NCI-H1092 (cell line): ENCODE measurements at places on chromosomes 6 and 20.

DNA sequence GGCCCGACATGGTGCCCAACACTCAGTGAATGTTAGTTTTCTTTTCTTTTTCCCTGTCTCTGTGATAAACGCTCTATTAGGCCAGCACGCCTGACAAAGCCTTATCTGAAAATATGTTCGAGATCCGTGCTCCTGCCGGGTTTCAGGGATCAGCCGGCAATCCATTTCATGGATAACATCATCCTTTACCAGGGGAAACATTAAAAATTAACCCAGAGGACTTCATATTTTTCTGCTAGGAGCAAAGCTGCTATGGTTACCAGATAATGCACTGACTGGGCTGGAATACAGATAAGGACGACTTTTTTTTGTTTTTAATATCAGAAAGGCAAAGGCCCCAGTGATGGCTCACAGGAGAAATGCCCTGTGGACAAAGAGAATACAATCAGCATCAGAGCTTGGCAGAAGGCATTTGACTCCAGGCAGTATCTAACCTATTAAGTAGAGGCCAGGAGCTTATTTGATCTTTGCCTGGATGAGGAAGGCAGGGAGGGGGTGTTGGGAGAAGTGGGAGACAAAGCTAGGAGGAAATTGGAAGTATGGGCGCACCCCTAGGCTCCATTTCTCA lies 482.0 kb upstream of the CHD6 start:
- no peak for DNase-seq

- no peak for DNase-seq
These were observed 23.8 kb upstream of the TUBB2A start for GRCh38 chr6:3181105-3181504.

DNA sequence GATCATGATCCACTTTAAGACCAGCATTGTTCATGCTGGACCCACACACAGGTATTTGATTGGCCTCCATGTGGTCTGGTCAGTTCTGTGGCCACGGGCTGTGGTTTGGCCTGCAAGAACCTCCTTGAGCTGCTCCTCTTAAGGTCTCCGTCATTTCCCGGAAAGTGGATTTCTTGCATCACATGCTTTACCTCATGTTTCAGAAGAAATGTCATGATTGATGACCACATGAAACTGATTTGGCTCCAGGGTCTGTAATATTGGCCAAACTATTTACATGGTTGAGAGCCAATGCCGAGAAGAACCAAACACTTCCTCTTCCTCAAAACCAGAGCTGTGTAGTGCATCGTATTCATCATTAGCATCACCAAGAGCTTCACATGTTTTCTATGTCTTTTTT lies 13.2 kb upstream of the RSPH3 start:
- DNase-seq = no peak

- DNase-seq = no peak
These were observed 6.6 kb upstream of the TBC1D7 start for GRCh38 chr6:13334953-13335352.

- DNase-seq = no peak
These were observed at the start of gene PRDM13 for GRCh38 chr6:99606656-99607415. Gene PRDM13, plus strand, starts transcription at chr6:99606833. Its CDS starts 202 bp downstream, at chr6:99607035.

DNA sequence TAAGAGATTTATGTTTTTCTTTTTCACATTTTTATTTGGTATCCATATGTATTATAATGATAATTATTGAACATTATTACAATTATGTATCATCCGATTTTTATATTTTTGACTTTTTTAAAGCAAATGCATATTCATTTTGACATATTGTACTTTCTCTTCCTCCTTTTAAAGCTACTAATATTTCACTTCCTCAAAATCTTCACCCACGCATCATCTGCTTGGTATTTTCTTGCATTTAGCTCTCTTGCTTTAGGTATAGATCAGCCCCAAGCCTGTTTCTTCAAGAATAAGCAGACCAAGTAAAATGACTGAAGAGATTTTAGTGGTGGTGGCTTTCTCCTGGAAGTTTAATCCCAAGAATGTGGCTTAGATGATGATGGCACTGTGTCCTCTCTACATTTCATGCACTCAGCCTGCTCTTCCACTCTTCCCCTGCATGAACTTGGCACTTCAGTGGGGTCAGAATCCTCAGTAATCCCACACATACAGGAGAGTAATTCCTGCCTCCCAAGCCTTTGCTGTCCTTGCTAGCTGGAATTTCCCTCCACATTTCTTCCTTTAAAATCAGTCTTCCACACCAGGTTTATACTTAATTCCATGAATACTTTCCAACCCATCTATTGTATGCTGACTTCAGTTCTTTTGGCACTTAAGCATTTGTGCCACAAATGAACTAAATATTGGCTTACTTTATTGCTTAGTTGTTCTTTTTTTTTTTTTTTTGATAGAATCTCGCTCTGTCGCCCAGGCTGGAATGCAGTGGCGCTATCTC lies 8.2 kb downstream of the NCOA7 start:
- no peak for DNase-seq

DNA sequence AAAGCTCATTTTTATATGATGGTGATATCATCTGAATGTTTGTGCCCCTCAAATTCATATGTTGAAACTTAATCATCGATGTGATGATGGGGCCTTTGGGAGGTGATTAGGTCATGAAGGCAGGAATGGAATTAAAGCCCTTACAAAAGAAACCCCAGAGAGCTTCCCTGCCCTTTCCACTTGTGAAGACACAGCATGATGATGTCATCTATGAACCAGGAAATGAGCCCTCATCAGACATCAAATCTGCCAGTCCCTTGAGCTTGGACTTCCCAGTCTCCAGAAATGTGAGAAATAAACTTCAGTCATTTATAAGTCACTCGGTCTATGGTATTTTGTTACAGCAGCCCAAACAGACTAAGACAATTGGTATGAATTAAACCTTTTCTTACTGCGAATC lies 153.1 kb downstream of the MYB start:
- DNase-seq = no peak

GRCh38 chr6:158774717-158775449 lies 44.3 kb downstream of the EZR start:
- DNase-seq = no peak

- DNase-seq = no peak
These were observed 4.6 kb downstream of the NELFCD start for GRCh38 chr20:58985656-58986055.

GRCh38 chr20:51259455-51259854 lies 236.5 kb upstream of the KCNG1 start:
- DNase-seq = no peak

- no peak for DNase-seq
These were observed 12.0 kb downstream of the LRP11 start for GRCh38 chr6:149852180-149852579.
